GM06990 (cell line): ENCODE measurements at places on chromosomes 5 and 9.

GRCh38 chr9:89234205-89235067 is 55.8 kb upstream of the SHC3 start:
- DNase-seq: peak; percentile 67

- DNase-seq: no peak
Observed at GRCh38 chr9:92971121-92971520, 23.8 kb downstream of the FGD3 start.

DNA sequence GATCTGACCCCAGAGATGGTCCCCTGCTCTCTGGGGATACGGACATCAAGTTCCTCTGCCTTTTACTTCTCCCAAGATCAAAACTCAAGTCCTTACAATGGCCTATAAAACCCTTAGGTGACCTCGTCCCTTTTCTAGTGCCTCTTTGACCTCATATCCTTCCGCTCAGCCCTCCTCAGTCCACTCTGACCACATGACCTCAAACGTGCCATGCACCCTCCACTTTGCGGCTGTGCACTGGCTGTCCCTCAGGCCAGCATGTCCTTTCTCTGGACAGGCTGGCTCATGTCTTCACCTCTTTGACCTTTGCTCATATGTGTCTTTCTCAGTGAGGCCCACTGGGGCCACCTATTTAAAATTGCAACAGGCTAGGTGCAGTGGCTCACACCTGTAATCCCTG is 14.7 kb downstream of the TRMO start:
- DNase-seq: no peak

DNA sequence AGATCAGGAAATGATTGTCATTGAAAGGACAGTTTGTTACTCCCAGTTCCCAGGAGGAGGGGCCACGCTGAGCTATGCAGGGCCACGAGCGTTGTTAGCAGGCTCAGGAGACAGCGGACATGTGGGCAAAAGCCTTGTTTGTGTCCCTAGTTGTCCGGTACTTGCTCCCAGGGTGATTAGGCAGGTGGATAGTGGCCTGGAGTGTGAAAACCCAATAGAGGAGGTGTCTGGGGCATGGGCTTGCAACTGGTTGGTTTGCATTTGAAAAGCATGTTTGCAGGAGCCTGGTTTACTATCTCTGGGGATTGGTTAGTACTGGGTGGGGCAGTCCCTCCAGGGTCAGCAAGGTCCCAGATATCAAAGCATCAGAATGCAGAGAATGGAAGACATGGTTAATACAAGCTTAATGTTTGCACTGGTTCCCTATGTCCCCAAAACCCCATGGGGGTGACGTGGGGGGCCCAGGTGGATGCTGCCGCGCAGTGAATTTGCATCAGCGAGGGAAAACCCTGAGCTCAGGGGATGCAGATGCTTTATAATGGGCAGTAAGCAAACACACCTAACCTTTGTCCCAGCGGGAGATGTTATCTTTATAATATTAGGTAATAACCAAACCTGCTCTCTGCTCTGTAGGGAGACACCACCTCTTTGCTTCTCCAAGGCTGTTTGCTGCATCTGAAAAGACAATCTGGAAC is 39.7 kb downstream of the ROPN1L start:
- DNase-seq: no peak
